ENCODE measurements at places on chromosomes 5 and 9.

DNA sequence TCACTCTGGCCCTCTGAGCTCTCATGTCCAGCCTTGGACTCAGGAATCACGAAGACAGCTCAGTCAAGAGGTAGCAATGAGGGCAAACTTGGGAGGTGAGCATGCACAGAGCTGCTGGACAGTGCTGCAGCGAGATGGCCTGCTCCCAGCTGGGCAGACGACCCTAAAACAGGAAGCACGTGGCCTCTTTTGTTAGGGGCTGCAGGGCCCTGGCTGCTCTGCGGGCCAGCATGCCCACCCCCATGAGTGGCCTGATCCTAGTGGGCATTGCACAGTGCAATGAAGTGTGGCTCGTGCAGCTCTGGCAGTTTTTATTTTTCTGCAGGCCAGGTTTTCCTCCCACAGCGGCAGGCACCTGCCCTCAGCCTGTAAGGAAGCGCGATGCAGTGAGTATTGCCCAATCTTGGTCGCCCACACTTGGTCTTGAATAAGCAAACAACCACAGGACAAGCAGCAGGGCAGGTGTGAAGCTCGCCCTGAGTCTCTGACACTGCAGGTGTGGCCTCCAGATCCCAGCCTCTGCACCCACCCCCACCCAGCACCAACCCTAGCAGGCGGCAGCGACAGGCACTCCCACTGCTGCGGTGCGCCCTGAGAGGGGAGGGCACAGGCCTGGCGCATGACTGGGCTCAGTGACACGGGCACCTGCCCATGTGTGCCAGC lies 60.8 kb downstream of the SEMA4D start:
- no peak for DNase-seq

- DNase-seq, result no peak
Measured at GRCh38 chr5:95707055-95707454, 24.1 kb upstream of the RHOBTB3 start.

- no peak for DNase-seq
Measured at GRCh38 chr5:76728965-76729364, 13.0 kb downstream of the F2R start.

- DNase-seq, result peak; percentile 86
Measured at GRCh38 chr9:88537761-88538091, 2.7 kb downstream of the NXNL2 start.

DNA sequence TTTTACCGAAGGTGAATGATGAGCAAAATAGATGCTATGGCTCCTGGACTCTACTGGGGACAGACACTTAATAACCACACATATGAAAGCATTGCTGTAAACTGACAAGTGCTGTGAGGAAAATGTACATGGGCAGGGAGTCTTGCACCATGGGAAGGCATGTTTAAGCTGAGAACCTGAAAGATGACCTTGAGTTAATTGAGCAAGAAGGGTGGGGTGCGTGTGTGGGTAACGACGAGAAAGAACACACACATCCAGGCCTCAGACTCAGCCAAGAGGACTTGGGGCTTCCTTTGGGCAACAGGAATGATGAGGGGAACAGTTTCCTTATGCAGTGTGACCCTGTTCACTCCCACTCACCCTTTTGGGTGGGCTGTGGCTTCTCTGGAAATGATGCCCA lies 73.1 kb downstream of the HSPA4 start:
- no peak for DNase-seq

DNA sequence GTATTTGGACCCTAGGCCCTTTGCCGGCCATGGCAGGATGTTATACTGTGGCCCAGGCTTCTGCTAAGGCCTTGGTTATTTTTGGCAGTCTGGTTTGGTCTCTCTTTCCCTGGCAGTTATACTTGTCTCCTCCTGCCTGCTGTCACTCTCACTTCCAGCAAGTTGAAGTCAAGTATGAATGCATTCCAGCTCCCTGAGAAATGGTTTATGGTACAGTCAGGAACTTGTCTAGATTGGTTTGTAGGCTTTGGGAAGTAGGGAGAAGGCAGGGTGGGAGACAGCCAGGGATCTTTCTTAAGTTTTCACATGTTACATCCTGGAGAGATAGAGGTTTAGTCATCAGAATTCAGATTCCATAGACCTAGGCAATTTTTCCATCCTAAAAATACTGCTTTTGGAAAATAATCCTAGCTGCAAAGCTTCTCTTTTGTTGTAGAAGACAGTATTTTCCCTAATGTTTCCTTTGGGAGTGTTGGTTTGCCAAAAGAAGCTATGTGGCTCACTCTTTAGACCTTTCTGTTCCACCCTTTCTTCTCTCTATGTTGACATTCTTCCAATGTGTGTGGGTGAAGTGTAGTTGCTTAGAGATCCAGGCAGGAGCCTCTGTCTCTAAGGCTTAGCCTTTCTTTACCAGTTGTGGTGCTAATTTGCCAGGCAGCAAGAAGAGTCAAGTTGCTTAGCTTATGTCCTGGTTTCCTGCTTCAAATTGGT lies 2.5 kb upstream of the KDM3B start:
- peak; percentile 30 for DNase-seq

- DNase-seq, result peak; percentile 55
Measured at GRCh38 chr5:141512390-141512910, 23.6 kb downstream of the PCDHGC5 start.

DNA sequence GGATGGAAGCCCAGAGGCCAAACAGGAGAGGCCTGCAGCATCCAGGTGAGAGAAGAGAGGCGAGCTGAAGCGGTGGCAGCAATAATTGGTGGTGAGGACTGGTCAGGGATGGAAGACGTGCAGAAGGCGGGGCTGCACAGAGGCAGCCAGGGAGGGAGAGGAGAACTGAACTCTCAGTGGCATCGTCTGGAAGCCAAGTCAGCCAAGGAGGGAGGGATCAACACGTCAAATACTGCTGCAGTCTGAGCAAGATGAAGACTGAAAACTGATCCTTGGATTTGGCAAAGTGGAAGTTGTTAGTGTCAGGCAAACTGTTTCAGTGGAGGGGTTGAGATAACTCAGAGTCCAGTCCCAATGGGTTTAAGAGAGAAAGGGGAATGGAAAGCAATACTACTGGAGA lies 145.4 kb downstream of the CDK5RAP2 start:
- DNase-seq, result peak; percentile 69

DNA sequence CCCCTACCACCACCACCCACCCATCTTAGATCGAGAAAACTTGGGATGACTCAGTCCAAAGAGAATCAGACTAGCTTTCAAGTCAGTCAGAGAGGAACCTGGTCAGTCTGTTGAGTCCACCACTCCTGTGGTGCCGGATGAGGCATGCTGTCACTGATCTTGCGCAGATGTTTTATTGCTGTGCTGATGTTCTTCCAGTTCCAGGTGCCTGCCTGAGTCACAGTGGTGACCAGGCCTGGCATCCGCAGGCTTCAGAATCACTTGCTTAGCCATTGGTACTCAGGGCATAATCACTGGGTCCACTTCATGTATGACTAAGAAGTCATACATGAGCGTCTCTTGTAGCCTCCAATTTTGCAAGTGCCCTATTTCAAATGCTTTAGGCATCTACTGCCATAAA lies 114.1 kb downstream of the MUSK start:
- DNase-seq, result no peak

DNA sequence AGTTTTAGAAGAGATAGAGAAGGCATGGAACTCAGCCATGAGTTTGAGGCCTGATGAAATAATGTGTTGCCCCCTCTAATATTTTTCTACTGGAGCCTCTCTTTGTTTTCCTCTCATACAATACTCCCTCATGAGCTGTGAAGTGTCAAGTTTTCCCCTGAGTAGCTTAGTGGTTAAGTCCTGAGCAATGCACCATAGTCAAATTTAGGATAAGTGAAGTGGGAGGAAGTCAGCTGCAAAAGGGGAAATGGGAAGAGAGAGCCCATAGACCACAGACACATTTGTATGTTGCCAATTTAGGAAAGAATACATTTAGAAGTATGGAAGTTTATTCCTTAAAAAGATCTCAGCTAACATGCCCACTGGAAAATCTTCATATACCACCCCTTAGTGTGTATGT lies 171.5 kb upstream of the NREP start:
- no peak for DNase-seq

Measured in AG08396 (cell line).